Activated CD4-positive, alpha-beta T cell treated with anti-CD3 and anti-CD28 coated beads for 48 hours (primary cell): ENCODE measurements at places on chromosomes 6 and 20.
A peak's percentile ranks its signal among the peaks of the same experiment; 100 is the strongest.

- DNase-seq: no peak
Observed at GRCh38 chr20:52039790-52040189, 151.8 kb downstream of the ZFP64 start.

GRCh38 chr6:118152524-118152923 lies 245.5 kb downstream of the SLC35F1 start:
- no peak for DNase-seq

GRCh38 chr20:23320317-23320716 lies 30.3 kb upstream of the NXT1 start:
- DNase-seq: no peak

- DNase-seq: no peak
Observed at GRCh38 chr6:44472250-44472945, 84.9 kb downstream of the CDC5L start.

DNA sequence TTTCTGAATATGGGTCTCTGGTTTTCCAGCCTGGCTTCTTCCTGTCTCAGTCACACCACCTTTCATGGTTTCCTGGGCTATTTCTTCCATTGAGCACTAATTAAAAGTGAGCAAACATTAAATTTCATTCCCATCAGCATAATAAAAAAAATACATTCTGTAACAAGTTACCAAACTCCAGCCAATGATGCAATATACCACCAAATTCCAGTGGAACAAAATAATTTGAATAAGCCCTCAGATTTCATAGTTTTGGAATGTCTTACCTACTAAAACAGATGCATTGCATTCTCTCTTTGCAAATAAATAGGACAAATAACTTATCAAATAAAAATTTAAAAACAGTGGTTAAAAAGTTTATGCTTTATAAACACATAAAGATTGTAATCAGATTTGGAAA lies 97.8 kb upstream of the PRDM1 start:
- DNase-seq: no peak

GRCh38 chr6:95286874-95287273 lies 290.5 kb upstream of the MANEA start:
- no peak for DNase-seq

GRCh38 chr20:57117296-57117695 lies 149.1 kb downstream of the BMP7 start:
- no peak for DNase-seq

DNA sequence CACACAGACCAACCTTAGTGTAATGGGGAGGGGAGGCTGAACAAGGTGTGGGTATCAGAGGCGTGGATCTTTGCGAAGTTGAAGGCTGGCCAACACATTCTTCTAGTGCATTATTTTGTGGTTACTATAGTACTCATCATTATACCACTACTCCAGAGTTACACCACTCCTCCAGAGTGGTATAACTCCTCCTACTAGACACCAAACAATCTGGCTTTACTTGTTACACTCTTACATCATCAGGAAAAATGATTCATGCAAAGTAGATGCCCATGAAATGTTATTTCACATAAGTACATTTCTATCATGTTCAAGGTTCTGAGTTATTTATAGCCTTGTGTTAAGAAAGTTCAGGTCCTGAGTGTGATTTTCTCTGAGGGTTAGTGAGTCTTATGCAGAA lies 443.1 kb upstream of the OPRM1 start:
- no peak for DNase-seq

DNA sequence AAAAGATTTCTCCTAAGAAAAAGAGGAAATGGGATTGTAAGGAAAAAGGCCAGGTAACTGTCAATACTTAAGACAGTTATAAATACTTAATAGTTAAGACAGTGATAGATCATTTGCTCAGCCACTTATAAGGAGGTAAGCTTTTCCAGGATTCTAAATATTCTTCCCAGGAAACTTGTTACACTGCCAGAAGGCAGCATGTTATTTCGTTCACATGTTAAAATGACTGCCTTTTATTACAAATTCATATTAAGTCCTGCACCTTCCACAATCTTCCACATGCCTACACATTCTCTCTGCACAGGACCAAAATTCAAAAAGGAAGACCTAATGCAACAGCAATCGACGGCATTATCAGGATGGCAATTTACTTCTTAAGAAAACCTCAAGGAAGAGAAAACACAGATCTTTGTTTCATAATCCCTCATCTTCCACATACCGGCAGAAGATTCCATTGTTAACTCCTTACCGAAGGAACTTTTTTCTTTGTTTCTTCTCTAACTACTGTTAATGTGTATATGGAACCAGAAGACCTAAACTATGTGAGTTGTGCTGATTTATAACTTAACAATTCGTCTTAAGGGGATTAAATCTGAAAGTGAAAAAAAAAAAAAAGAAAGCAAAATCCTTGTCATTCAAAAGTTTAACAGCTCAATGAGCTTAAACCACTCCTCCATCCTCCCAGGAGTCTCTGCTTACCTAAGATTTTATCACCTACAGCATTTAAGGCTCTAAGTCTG lies 799 bp downstream of the TAAR2 start:
- no peak for DNase-seq

DNA sequence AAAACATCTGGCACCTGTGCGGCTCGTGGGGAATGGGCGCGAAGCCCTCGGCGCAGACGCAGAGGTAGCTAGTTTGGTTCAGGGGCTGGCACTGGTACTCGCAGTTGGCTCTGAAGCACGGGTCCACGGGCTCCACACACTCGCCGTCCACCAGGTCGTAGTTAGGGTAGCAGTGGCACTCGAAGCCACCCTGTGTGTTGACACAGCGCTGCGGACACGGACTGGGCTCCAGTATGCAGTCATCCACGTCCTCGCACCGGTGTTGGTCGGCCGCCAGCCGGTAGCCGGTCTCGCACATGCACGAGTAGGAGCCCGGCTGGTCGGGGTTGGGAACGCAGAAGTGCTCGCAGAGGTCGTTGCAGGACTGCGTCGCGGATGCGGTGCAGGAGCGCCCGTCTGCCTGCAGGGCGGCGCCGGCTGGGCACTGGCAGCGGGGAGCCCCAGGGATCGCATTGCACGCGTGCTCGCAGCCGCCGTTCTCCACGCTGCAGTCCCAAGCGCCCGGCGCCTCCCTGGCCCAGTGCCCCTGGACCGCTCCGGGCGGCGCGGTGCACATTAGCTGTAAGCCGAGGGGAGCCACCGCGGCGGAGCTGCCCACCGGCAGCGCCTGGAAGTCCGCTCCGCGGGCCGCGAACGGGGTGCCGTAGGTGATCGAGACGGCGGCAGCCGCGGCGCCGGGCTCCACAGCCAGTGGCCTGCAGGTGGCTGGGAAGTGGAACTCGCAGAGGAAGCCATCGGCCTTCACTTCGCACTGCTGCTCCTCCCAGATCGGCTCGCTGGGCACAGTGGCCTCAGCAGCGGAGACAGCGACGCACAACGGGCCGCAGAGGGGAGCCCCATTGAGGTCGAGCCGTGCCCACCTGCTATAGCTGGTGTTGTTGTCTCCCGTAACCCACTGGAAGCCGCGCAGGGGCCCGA lies 930 bp downstream of the THBD start:
- peak; percentile 65 for DNase-seq

GRCh38 chr6:30091577-30092381 lies 16.2 kb upstream of the RNF39 start:
- DNase-seq: no peak

DNA sequence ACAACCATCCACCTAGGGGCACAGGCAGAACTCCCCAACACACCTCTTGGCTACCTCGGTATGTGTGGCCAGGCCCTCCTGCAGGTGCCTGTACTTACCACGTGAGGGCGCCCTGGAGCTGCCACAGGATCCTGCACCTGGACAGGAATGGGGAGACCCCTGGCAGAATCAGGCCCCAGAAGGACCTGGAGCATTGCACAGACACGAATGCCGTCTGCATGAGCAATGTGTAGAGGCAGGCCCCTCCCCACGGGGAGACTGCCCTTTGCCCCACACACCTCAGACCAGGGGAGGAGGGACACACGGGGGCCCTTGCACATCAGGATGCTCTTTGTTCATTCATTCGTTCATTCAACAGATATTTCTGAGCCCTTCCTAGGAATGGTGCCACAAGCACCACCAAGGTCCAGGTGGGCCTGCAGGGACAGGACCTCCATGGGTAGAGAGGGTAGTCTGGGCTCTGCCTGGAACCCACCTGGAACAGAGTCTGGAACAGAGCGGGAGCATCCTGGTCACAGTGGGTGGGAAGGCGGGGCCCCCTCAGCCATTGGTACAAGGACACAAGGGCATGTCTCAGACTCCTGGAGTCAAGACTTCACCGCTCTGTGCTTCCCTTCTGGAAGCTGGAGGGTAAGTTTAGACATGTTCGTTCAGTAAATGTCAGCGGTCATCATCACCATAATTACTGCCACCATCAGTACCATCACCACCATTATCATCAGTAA lies 32.3 kb downstream of the YTHDF1 start:
- peak; percentile 74 for DNase-seq
